ENCODE measurements at places on chromosomes 7 and 10. TPM values are rescaled to one million over a fixed set of nuclear protein-coding genes. Genes with fewer than 3 reads are reported as not detected.

Gene ZNF248
- total RNA-seq, result 7.1 TPM

Gene CHST3
- 33.0 TPM for total RNA-seq

Gene NAT16
- total RNA-seq, result not detected

Gene SPDYE5
- total RNA-seq, result not detected

Gene SLC29A4
- 4.0 TPM for total RNA-seq

Gene ATRNL1
- 1.1 TPM for total RNA-seq

Gene SEMA3C
- total RNA-seq, result 53.0 TPM

Gene ANKRD1
- total RNA-seq, result not detected

Gene CTAGE6
- 0.36 TPM for total RNA-seq

Gene CALN1
- total RNA-seq, result 9.8 TPM

Gene PHYHIPL
- total RNA-seq, result 0.29 TPM

Gene CYP3A7
- not detected for total RNA-seq

Gene WNT8B
- 0.42 TPM for total RNA-seq

Gene WDFY4
- 1.1 TPM for total RNA-seq

Gene DRGX
- not detected for total RNA-seq

Gene AQP1
- total RNA-seq, result 138 TPM

Gene CACNB2
- total RNA-seq, result 7.6 TPM

Gene SLC13A4
- 0.23 TPM for total RNA-seq

Gene PROSER2
- 7.9 TPM for total RNA-seq

Gene CPVL
- total RNA-seq, result 15.3 TPM

Gene TBXAS1
- total RNA-seq, result 0.91 TPM

Gene TET1
- total RNA-seq, result 1.1 TPM

Gene TES
- total RNA-seq, result 44.5 TPM

Gene TEX36
- total RNA-seq, result not detected

Gene SHH
- not detected for total RNA-seq

Gene PON1
- not detected for total RNA-seq

Gene ZSWIM8
- total RNA-seq, result 99.0 TPM

Gene SCART1
- 1.8 TPM for total RNA-seq

Gene RNF32
- total RNA-seq, result 2.3 TPM

Gene ECHDC3
- 91.3 TPM for total RNA-seq

Gene TMEM26
- total RNA-seq, result not detected

Gene NANOS1
- total RNA-seq, result 3.6 TPM

Gene AKR1C3
- total RNA-seq, result 37.7 TPM

Gene HKDC1
- total RNA-seq, result not detected

Gene SPDYE2
- total RNA-seq, result 0.39 TPM

Gene HMX2
- total RNA-seq, result not detected

Gene SPDYE3
- not detected for total RNA-seq

Gene EN2
- total RNA-seq, result 0.52 TPM

Gene SMO
- total RNA-seq, result 9.7 TPM

Gene UCMA
- total RNA-seq, result not detected

Gene SPDYE6
- total RNA-seq, result not detected

Gene NACAD
- 1.6 TPM for total RNA-seq

Gene FAM13C
- total RNA-seq, result 12.2 TPM

Gene TASOR2
- 50.5 TPM for total RNA-seq

Gene COL17A1
- 841 TPM for total RNA-seq

Gene MRPS17
- total RNA-seq, result 7.5 TPM

Gene INA
- total RNA-seq, result 0.30 TPM

Gene NPSR1
- total RNA-seq, result not detected

Gene CYTH3
- total RNA-seq, result 40.3 TPM

Gene SLC13A1
- not detected for total RNA-seq

Measured in lower leg skin (tissue), 4 donors.